ENCODE measurements at places on chromosomes 4 and X.
A peak's percentile ranks its signal among the peaks of the same experiment; 100 is the strongest.

DNA sequence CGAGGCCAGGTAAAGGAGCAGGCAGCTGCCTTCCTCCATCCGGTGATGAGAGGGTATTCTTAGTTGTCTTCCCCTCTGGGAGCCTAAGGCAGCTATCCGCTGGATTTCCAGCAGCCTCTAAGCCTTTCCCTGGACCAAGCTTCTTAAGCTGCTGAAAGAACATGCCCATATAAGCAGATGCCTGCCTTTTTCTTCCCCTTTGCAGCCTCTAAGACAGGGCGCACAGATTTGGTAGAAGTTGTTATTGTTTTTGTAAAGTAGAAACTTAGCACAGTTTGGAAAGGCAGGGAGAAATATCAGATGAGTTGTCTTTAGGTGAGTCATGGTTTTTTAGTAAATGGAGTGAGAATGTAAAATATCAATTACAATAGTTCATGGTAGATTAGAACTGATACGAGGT is 210.8 kb downstream of the ARHGAP10 start:
- peak overlapping the region; percentile 2 for H3K4me3 ChIP-seq
- peak overlapping the region; percentile 71 for H3K27ac ChIP-seq
- peaks cover 29% of the 10 kb centered on the region for H3K4me1 ChIP-seq
- H3K36me3 ChIP-seq = peaks cover 10% of the 10 kb centered on the region
- H3K27me3 ChIP-seq = no peaks in the 10 kb centered on the region
- no peak for DNase-seq

DNA sequence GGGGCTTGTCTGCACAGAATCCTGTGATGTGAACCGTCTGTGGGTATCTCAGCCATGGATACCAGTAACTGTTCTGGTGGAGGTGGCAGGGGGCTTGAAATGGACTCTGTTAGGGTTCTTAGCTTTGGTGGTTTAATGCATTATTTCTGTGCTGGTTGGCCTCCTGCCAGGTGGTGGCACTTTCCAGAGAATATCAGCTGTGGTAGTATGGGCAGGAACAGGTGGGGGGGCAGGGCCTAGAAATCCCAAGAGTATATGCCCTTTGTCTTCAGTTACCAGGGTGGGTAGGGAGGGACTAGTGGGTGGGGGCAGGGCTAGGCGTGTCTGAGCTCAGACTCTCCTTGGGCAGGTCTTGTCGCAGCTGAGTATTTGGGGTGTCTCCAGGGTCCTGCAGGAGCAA is 106.7 kb downstream of the KIT start:
- no peak for DNase-seq
- no peaks in the 10 kb centered on the region for H3K27me3 ChIP-seq
- no peaks in the 10 kb centered on the region for H3K36me3 ChIP-seq
- peaks cover 2% of the 10 kb centered on the region for H3K4me1 ChIP-seq
- no peak overlapping the region for H3K27ac ChIP-seq
- no peak overlapping the region for H3K4me3 ChIP-seq

DNA sequence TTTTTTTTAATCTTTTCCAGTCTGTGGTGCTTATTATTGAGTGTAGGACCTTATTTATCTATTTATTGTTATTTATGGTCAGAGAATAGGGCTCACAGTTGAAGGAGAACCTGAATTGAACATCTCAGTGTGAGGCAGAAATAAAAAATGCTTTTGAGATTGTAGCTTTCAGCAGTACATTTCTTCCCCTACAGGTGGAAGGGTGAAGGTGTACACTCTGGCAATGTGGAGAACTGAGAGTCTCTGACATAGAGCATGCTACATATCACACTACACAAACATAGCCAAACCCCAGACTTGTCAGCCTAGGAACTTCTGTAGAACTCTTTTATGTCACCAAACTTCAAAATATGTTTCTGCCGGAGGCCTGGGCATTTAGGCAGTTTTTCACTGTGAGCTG is 140.2 kb downstream of the STIM2 start:
- H3K4me1 ChIP-seq = peaks cover 41% of the 10 kb centered on the region
- no peak overlapping the region for H3K4me3 ChIP-seq
- DNase-seq = peak; percentile 29
- H3K27ac ChIP-seq = no peak overlapping the region

- no peak overlapping the region for H3K4me3 ChIP-seq
- no peaks in the 10 kb centered on the region for H3K36me3 ChIP-seq
- no peak overlapping the region for H3K27ac ChIP-seq
Observed at GRCh38 chrX:12128017-12128416, 10.3 kb upstream of the FRMPD4 start.

DNA sequence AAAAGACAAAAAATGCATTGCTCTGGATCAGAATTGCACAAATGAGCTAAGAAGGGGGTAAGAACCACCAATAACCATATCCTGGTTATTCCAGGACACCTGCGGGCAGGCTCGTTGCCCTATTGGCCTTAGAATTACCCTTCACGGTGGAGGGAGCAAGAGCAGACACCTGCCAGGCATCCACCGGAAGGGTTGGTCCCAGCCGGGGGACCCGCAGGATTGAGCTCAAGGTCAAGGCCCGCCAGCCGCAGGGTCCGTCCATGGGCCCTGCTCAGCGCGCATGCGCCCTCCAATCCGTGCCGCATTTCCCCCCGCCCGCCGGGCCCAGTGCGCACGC is 575 bp downstream of the SLC25A6 start:
- peaks cover 61% of the 10 kb centered on the region for H3K36me3 ChIP-seq
- H3K27me3 ChIP-seq = no peaks in the 10 kb centered on the region
- peak overlapping the region; percentile 95 for H3K27ac ChIP-seq
- no peak for DNase-seq

DNA sequence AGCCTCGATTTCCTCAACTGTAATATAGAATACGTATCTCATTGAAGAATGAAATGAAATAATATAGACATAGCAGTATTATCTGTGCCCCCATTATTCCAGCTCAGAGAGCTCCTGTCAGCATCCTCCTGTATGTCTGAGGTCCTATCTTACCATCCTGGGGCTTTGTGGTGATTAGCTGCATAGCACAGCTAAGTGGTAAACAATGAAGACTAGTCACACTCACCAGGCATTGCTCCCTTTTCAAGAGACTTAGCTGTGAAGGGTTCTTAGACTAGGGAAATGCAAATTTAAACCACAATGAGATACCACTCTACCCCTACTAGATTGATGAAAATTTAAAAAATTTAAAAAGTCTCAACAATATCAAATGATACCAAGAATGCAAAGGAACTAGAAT is 172.9 kb downstream of the SLC39A8 start:
- H3K27me3 ChIP-seq = no peaks in the 10 kb centered on the region
- no peak overlapping the region for H3K4me3 ChIP-seq
- no peaks in the 10 kb centered on the region for H3K36me3 ChIP-seq

Measured in activated CD4-positive, alpha-beta T cell treated with anti-CD3 and anti-CD28 coated beads, Interleukin-2, amount 10 ng/mL, durations not matched to agents 7 days and 5 days (primary cell).